ENCODE measurements at places on chromosomes 16 and 17. TPM values are rescaled to one million over a fixed set of nuclear protein-coding genes. Genes with fewer than 3 reads are reported as not detected.

The MT1H gene
- total RNA-seq = not detected

The RUNDC3A gene
- not detected for total RNA-seq

The TPSD1 gene
- total RNA-seq = 20.8 TPM

The PRSS21 gene
- total RNA-seq = not detected

The ZNF205 gene
- 49.8 TPM for total RNA-seq

The ZNF785 gene
- total RNA-seq = 12.1 TPM

- no peaks in the 10 kb centered on the region for H3K4me1 ChIP-seq
- H3K4me3 ChIP-seq = no peak overlapping the region
- no peak for DNase-seq
- H3K36me3 ChIP-seq = no peaks in the 10 kb centered on the region
- no peak overlapping the region for H3K27ac ChIP-seq
- no peaks in the 10 kb centered on the region for H3K27me3 ChIP-seq
Observed at GRCh38 chr16:54373534-54374520, 87.2 kb upstream of the IRX3 start.

DNA sequence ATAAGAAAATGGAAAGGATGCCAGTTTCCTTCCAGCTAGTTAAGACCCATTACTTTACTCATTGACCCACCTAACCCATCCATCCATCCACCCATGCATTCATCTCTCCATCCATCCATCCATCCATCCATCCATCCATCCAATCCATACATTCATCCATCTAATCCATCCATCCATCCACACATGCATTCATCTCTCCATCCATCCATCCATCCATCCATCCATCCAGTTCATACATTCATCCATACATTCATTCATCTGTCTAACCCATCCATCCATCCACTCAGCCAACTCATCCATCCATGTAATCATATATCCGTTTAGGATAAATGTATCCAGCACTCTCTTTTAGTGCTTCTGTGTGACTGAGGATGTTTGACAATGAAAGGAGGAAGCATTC is 178.8 kb upstream of the CACNG3 start:
- H3K4me1 ChIP-seq = no peaks in the 10 kb centered on the region

DNA sequence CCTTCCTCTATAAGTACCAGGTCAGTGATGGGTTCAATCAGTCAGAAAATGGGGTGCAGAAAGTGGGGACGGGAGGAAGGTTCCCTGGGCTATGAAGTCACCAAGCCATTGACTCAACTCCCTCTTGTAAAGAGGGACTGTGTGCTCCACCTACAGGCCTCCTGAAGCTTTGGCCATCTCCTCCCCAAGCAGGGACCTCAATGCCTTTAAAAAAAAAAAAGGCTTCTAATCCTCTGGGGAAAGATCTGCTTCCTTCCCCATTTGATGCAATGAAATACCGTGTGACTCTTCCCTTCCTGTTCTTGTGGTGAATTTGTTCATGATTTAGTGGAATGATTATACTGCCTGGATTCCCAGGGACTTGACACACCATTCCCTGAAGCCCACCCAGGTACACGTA is 30.8 kb downstream of the VWA3A start:
- H3K4me3 ChIP-seq = no peak overlapping the region
- no peak for DNase-seq
- no peaks in the 10 kb centered on the region for H3K36me3 ChIP-seq
- no peak overlapping the region for H3K27ac ChIP-seq
- no peaks in the 10 kb centered on the region for H3K27me3 ChIP-seq

GRCh38 chr17:59899099-59899498 is 6.2 kb downstream of the RPS6KB1 start:
- H3K27me3 ChIP-seq = no peaks in the 10 kb centered on the region
- no peak overlapping the region for H3K27ac ChIP-seq
- H3K4me1 ChIP-seq = no peaks in the 10 kb centered on the region

DNA sequence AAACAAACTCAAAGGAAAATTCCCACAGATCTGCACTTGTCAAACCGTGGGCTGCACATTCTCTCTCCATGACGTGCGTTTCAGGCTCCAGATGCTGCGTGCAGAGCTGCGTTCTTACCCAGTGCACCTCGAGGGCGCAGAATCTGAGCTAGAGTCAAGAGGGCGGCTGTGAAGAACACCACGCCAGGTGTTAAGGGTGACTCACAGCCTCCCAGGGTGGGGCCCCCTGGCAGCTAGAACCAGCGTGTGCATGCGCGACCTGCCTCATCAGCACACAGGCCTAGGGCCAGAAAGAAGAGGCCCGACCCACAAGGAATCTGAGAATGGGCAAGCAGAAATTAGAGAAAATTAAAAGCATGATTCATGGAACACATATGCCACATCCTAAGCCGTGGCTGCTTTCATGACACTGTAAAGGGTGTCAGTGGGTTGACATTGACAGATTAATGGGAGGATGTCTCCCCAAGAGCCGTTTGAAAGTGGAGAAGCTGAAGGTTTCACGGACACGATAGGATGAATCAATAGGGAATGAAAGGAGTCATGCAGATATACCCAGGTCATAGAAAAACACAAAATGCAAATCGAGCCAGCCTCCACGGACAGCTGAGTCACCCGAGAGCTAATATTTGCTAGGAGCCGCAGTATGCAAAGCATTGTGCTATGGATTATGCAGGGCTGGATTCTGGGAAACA is 29.0 kb downstream of the MARCHF10 start:
- H3K4me1 ChIP-seq = no peaks in the 10 kb centered on the region
- no peaks in the 10 kb centered on the region for H3K27me3 ChIP-seq
- no peaks in the 10 kb centered on the region for H3K36me3 ChIP-seq
- no peak overlapping the region for H3K4me3 ChIP-seq
- H3K27ac ChIP-seq = no peak overlapping the region

- no peaks in the 10 kb centered on the region for H3K4me1 ChIP-seq
- no peak overlapping the region for H3K4me3 ChIP-seq
- H3K36me3 ChIP-seq = no peaks in the 10 kb centered on the region
Observed at GRCh38 chr17:72176951-72177660, 56.3 kb downstream of the SOX9 start.

GRCh38 chr17:17702449-17703139 is 21.3 kb downstream of the RAI1 start:
- DNase-seq = no peak
- H3K27me3 ChIP-seq = no peaks in the 10 kb centered on the region
- no peaks in the 10 kb centered on the region for H3K36me3 ChIP-seq
- no peak overlapping the region for H3K27ac ChIP-seq
- H3K4me1 ChIP-seq = peaks cover 3% of the 10 kb centered on the region

GRCh38 chr17:30220414-30220813 is 15.1 kb downstream of the SLC6A4 start:
- no peak for DNase-seq
- no peaks in the 10 kb centered on the region for H3K27me3 ChIP-seq
- no peaks in the 10 kb centered on the region for H3K36me3 ChIP-seq
- H3K4me3 ChIP-seq = no peak overlapping the region
- H3K27ac ChIP-seq = no peak overlapping the region

- no peak for DNase-seq
- peaks cover 11% of the 10 kb centered on the region for H3K4me1 ChIP-seq
- no peaks in the 10 kb centered on the region for H3K27me3 ChIP-seq
- no peaks in the 10 kb centered on the region for H3K36me3 ChIP-seq
Observed at GRCh38 chr16:8867216-8867931, 1.4 kb downstream of the CARHSP1 start.

DNA sequence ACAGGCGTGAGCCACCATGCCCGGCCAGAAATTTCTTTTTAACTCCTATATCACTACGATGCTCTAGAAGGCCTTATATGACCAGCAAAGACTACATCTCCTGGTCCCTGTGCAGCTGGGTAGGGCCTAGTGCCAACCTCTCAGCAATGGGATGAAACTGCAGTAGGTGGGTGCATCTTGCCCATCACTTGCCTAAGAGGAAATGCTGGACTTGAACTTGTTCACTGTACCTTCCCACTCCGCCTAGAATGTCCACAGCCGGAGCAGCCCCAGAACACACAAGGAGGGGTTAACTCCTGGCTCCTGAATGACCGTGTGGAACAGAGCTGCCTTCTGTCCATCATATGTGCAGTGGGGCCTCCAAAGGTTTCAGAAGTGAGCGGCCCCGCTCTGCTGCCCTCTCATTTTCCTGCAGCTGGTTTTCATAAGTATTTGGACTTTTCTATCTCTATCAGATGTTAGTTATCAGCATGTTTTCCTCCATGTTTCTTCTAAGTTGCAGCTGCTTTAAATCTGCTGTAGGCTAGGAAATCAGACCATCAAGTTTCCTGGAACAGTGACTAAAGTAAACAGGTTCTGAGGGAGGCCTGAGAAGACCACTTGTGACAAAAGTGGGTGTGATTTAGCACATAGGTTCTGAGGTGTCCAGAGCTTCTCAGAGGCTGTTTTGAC is 52.5 kb downstream of the WSB1 start:
- DNase-seq = no peak
- H3K4me3 ChIP-seq = no peak overlapping the region
- no peaks in the 10 kb centered on the region for H3K36me3 ChIP-seq
- no peak overlapping the region for H3K27ac ChIP-seq
- H3K4me1 ChIP-seq = peaks cover 3% of the 10 kb centered on the region

- H3K27me3 ChIP-seq = no peaks in the 10 kb centered on the region
- H3K4me3 ChIP-seq = no peak overlapping the region
- no peaks in the 10 kb centered on the region for H3K36me3 ChIP-seq
- H3K27ac ChIP-seq = no peak overlapping the region
- no peak for DNase-seq
Observed at GRCh38 chr17:71107136-71107535, 937.8 kb downstream of the KCNJ2 start.

GRCh38 chr17:74957935-74958740 is 14.4 kb downstream of the HID1 start:
- H3K4me3 ChIP-seq = no peak overlapping the region
- H3K4me1 ChIP-seq = no peaks in the 10 kb centered on the region
- DNase-seq = no peak
- H3K27me3 ChIP-seq = no peaks in the 10 kb centered on the region

GRCh38 chr16:3050487-3050886 is 4.1 kb downstream of the MMP25 start:
- no peak overlapping the region for H3K27ac ChIP-seq
- H3K4me1 ChIP-seq = peaks cover 13% of the 10 kb centered on the region
- no peak for DNase-seq
- H3K27me3 ChIP-seq = peaks cover 26% of the 10 kb centered on the region

DNA sequence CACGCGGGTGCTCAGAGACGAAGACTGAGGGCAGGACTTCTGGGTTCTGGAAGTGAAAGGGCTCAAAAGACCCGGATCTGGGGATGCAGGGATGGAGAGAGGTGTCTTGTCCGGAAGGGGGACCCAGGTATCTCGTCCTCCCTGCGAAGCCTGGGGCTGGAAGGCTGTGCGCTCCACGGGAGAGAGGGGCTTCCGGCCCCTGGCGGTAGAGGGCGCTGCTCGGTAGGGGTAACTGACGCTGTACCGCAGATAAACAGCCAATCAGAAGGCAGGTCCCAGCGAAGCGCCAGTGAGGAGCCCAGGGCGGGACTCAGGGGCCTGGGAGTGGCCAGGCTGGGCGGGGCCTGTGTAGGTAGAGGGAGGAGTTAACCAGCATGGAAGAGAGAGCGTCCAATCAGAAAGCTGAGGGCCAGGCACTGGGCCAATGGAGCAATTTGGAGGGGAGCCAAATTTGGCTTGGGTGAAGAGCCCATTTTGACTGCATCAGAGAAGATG is 804 bp downstream of the TGFB1I1 start:
- peak overlapping the region; percentile 91 for H3K4me3 ChIP-seq
- no peaks in the 10 kb centered on the region for H3K4me1 ChIP-seq

Data from ascending aorta (tissue), 2 donors.